ENCODE measurements at places on chromosomes 7 and 10.

GRCh38 chr10:103542764-103543616 lies 49.5 kb downstream of the NEURL1 start:
- DNase-seq: no peak

GRCh38 chr7:84482476-84482875 lies 287.9 kb upstream of the SEMA3A start:
- no peak for DNase-seq

DNA sequence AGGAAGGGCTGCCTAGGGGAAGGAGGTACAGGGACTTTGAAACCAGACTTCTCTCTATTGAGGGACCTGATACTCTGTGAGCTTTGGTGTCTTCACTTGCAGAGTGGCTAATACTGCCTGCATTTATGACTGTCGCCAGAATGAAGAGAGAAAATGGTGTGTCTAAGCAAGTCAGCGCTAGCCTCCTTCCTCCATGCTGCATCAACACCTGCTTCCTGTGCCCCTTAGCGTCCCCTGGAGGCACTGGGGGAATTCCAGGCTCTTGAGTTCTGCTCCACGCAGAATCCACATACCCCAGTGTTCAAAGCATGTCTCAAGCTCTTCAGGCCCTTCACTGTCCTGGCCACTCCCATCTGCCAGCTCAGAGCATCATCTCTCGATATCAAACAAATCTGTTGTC lies 140.5 kb downstream of the PKD1L1 start:
- DNase-seq: no peak

GRCh38 chr10:121514141-121514865 lies 83.9 kb downstream of the FGFR2 start:
- no peak for DNase-seq

DNA sequence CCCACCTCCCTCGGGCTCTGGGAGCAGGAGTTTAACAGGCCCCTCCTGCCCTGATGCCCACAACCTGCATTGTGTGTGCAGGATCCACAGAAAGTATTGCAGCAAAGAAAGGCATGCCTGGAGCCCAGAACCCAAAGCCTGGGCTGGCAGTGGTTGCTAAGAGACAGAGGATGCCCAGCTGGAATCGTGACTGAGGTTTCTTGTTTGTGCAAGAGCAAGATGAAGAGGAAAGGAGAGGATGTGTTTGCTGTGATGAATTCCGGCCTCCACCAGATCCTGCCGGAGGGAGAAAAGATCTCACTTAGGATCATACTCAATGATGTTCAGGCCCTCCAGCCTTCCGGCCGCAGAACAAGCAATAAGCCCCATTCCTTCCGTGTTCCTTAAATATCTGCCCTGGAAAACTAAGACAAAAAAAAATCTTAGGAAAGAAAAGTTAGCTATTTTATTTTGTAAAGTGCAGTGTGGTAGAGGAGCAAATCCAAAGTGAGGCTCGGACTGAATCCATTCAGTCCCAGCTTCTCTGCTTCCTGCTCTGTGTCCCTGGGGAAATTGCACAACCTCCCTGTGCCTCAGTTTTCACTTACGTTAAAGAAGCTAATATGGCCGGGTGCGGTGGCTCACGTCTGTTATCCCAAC lies 57.1 kb downstream of the SLIT1 start:
- no peak for DNase-seq

GRCh38 chr10:133475425-133475734 lies 21.6 kb downstream of the SCART1 start:
- DNase-seq: peak; percentile 6

DNA sequence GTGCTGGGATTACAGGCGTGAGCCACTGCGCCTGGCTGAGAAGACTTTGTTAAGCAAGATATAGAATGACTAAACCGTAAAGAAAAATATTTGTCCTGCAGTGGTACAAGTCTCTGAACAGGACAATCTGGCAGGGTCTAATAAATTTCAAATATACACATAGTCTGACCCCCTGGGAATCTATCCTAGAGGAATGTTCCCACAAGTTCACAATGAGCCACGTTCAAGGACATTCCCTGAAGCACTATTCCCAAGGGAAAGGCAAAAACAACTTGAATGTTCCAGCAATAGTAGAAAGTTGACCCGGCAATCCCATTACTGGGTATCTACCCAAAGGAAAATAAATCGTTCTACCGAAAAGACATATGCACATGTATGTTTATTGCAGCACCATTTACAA lies 82.0 kb downstream of the HIP1 start:
- no peak for DNase-seq

DNA sequence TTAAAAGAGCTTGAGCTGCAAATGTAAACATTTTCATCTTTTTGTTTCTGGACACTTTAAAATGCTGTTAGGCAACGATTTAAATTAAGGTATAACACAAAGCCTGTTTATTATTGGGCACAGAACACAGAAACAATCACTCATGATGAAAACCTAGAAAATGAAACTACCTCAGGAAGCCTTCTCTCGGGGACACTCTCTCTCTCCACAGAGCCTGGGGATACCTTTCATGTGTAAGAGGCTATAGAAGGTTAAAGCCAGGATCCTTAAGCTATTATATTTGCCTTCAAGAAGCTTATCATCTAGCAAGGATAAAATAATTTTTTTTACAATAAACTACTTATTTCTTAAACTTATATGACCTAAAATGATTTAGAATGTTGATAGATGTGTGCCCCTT lies 194.1 kb downstream of the SKAP2 start:
- no peak for DNase-seq

DNA sequence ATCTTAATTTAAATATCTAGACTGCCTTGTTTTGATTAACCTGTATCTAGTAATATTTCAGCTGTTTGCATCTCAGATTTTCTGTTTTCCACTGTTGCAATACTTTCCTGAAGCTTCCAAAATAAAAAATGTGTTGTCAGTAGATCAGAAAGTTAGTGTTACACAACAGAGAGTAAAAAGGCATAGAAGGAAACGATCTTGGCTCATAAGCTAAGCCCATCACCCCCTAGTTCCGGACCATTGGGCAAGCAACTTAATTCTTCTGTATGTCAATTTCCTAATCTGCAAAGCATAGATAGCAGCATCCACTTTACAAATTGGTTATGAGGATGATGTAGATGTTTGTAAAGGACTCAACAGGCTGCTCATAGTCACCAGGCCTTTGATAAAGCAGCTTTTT lies 4.4 kb downstream of the PON3 start:
- no peak for DNase-seq

DNA sequence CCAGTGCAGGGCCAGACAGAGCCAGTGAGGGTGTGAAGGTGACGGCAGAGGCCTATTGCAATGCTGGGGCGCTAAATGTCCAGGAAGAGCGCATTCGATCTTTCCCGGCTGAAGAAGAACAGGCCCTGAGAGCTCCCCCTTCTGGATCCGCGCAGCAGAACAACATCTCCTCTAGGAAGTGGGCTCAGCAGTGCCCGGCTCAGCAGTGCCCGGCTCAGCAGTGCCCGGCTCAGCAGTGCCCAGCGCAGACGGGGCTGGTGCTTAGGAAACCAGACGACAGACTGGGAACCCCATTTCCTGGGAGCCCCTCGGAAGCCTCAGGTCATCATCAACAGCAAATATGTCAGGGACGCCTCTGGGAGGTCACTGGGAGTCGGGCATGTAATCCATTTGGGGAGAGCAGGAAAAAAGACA lies 4.7 kb upstream of the NOS3 start:
- DNase-seq: no peak

DNA sequence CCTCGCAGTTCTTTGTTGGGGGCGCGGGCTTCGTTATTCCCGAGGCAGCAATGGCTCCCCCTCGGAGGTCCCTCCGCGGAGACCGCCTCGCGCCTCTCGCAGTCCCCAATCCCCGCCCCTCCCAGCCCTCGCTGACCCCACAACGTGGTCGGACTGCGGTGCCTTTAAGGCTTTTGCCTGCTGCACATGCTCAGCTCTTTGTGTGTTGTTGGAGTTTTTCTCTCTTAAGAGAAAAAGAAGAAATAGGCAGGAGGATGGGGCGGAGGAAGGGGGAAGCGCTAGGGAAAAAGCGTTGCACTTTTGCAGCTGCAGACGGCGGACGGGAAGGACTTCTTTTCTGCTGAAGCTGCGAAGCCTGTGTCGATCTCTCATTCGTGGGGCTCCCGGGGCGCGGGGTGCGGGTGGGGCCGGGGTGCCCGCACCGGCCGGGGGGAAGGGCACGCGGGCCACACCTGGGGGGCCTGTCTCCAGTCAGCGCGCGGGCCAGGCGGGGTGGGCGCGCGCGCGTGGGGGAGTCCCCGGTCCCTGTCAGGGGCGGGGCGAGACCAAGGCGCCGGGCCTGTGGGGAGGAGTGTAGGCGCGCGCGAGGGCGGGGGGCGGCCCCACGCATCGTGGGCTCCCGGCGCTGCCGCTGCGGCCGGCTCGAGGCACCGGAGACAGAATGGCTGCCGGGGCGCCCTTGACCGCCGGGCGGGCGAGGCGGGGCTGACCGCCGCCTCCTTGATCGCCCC lies 445 bp upstream of the ATRNL1 start:
- DNase-seq: no peak

- DNase-seq: no peak
These were observed 15.8 kb downstream of the MET start for GRCh38 chr7:116687801-116688201.

GRCh38 chr7:69598081-69598486 lies at the start of gene AUTS2:
Gene AUTS2 (plus strand): TSS chr7:69598475. CDS start chr7:69599654, 1,179 bp downstream.
- DNase-seq: no peak

DNA sequence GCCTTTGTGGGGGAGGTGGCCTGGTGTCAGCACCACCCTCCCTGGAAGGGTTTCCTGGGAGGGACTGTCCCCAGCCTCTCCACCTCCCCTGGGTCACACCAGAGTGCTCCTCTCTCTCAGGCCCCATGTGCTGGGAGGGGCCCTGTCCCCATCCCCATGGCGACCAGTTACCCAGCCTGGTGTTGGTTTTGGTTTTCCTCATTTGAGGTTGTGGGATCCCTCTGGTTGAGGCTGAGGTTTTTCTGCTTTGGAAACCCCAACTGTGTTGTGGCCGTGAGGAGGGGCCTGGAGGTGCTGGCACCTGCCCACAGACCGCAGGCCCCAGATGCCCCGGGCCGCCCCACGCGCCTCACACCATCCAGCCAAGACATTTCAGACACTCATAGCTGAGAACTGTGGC lies 106.3 kb downstream of the GRK5 start:
- DNase-seq: no peak
